ENCODE measurements at places on chromosomes 4 and X.
A peak's percentile ranks its signal among the peaks of the same experiment; 100 is the strongest.

- DNase-seq, result no peak
Observed at GRCh38 chr4:104772849-104773248, 278.2 kb upstream of the CXXC4 start.

DNA sequence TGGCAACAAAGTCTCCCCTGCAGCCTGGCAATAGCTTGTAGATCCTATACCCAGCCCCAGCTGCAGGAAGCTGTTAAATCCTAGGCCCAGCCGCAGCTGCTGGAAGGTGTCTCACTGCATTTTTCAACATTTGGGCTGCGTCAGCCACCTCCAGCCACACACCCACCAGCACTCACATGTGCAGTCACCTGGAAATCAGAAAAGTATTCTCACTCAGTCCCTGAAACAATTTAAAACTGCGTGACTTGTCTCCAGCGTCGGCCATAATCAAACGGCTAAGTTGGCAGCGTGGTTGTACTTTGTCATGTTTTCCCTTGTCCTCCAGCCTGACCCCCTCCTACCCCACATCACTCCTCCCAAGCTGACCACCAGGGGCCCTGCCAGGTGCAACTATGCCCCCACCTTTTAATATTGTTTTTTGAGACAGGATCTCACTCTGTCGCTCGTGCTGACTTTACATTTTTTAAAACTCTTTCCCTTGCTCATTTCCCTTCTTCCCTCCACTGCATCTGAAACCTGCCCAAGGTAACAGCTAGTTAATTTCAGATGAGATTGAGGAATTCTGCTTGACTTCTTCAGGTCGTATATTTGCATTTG, 97.2 kb upstream of the FRG1 start:
- no peak for DNase-seq

GRCh38 chr4:76012388-76012801, 5.1 kb upstream of the CXCL9 start:
- no peak for DNase-seq

DNA sequence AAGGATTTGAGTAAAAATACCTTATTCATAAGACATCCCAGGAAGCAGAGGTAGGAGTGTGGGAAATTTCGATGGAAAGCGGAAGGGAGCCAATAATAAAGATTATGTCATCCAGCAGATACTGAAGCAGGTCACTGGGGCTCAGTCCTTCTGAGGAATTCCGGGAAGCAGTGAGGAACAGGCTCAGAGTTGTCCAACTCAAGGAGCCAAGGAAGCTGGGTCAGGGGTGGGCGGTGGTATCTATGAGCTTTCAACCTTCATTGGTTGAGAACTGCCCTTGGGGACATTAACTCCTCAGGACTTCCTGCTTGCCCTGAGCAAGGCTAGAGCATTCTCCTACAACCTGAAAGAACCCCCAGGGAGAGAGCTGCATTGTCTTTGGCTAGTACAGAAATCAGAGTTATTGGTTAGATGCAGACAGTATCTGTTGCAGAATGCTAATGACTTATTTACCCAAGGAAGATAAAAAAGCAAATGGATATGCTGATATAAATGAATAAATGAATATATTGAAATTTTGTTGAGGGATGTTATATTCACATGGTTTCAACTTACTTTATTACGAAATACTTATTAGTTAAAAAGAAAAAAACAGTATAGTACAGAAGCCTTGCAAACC, 68.2 kb downstream of the DMP1 start:
- no peak for DNase-seq

DNA sequence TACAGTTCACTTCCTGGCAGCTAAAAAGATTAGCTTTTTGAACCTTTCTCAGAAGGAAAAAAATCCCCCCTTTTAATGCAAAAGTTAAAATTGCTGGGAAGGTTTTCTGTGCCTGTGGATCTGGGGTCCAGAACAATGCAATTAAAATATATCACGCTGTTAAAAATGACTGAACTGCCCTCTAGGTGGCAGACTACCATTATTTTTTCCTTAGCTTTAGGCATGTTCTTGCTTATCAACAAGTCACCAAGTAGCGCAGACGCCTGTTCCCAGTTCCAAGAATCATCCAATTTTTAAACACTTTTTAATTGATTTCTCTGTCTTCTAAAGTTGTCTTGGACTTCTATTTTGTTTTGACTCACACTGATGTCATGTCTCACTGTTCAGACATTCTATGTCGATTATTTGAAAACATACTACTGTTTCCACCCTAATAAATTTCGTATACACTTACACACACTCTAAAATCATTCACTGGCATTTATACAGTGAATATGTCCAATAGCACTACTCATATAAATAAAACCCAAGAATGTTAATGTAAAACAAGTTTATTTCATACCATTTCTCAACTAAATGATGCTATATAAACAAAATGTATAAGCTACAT, 661.6 kb downstream of the RAPGEF2 start:
- DNase-seq, result peak; percentile 68

DNA sequence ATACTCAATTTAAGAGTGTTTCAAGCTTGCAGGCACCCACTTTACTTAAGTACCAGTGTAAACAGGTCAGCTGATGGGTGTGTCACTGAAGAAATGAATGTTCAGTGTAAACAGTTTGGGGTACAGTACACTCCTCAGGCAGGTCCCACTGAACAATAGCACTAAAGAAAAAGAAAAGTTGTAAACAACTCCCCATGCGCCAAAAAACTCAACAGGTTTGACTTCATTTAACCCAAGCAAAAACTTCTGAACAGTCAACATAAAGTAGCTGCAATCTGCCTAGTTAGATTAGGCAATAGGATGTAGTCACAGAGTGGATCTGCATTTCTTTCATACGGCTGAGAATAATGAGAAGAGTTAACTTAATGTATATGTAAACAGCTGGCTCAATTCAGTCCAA, 93.2 kb downstream of the FAM13A start:
- peak; percentile 65 for DNase-seq

GRCh38 chr4:182537031-182537795, 294.0 kb downstream of the TENM3 start:
- DNase-seq, result peak; percentile 57

GRCh38 chrX:15373976-15374375, 10.2 kb downstream of the VEGFD start:
- DNase-seq, result no peak

- DNase-seq, result no peak
Observed at GRCh38 chrX:118569676-118570075, 74.1 kb downstream of the DOCK11 start.

GRCh38 chrX:153689654-153690465, 2.1 kb downstream of the SLC6A8 start:
- no peak for DNase-seq

- DNase-seq, result no peak
Observed at GRCh38 chrX:88437563-88437962, 309.5 kb upstream of the CPXCR1 start.

GRCh38 chrX:101764538-101764937, 104.9 kb upstream of the ARMCX2 start:
- no peak for DNase-seq

- DNase-seq, result no peak
Observed at GRCh38 chr4:88900432-88900831, 156.6 kb downstream of the FAM13A start.

GRCh38 chr4:2948895-2949781, 14.1 kb downstream of the NOP14 start:
- DNase-seq, result no peak

- DNase-seq, result no peak
Observed at GRCh38 chr4:121064482-121064881, 7.9 kb downstream of the NDNF start.

- no peak for DNase-seq
Observed at GRCh38 chrX:70449457-70449966, 4.9 kb downstream of the DLG3 start.

- DNase-seq, result no peak
Observed at GRCh38 chr4:41176340-41176739, 38.0 kb downstream of the APBB2 start.

- no peak for DNase-seq
Observed at GRCh38 chr4:75308049-75308448, 206.2 kb downstream of the RCHY1 start.

DNA sequence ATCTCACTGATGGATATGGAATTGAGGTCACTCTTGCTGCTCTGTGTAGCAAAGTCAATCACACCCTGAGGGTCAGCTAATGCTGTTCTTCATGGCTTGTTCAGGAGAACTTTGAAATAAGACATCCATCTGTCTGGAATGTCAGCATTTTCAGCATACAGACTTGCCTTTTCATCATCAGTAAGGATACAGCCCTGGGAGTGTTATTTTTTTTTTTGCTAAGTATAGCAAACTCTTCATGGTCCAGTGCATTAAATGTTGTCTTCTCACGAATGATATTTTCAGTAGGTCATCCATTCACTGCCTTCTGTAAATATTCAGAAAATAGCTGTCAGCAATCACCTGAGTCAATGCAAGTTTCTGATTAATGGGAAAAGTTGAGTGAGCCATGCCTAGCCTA, 268.8 kb upstream of the SMIM31 start:
- no peak for DNase-seq

GRCh38 chr4:91904556-91904955, 399.2 kb upstream of the GRID2 start:
- DNase-seq, result no peak

DNA sequence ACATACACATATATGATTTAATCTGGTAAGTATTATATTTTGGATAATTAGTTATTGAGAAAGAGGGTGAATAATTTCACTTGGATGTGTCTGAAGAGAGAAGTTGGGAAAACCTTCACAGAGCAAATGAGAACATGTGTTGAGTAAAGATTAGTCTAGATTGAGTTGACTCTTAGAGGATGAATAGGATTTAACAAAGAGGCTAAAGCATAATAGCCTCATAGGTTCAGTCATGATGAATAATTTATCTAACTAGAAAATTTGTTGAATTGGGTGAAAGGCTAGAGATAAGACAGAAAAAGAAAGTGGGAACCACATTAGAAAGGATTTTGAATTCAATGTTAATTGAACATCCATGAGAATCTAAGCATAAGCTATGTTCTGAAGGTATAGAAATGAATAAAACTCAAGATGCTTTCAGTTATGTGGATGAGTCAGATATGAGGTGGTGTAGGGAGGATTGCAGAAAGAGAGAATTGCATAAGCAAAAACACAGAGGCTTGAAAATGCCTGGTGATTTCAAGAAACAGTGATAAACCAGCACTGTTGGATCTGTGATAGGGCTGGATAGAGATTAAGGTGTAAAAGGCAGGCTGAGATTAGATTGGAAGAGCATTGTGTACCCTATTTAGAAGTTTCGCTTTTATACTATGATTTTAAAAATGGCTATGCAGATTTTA, 207.6 kb upstream of the NR3C2 start:
- DNase-seq, result no peak

DNA sequence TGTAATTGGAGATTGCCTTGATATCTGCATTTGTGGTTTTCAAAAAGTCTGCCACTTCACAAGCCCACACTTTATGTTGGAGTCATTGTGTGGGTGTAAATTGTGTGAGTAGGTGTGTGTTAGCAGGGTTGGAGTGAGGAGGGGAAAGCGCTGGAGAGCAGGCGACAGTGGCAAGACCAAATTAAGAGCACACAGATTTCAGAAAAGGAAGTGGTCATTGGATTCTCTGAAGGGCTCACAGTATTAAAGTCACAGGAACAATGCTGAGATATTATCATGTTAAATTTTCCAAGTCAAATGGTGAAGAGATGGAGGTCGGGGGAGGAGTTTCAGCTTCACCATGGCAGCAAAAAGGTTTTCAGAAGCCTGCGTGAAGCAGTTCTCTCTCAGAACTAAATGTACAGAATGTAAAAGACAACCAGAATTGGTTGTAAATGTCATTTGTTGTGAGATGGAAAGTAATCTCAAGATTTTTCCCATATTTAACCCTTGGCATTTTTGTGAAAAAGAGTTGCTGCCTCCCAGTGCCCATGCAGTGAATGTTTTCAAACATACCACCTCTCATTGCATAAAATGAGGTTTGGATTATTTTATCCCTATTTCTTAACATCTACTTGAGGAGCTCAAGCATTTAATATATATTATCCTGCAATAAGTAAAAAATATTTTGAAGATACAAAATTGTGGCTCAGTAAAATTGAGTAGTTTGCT, 265.9 kb downstream of the ZNF674 start:
- peak; percentile 4 for DNase-seq

GRCh38 chr4:15427161-15427560, 672 bp upstream of the C1QTNF7 start:
- no peak for DNase-seq
